ENCODE measurements at places on chromosomes 3 and 15.

GRCh38 chr15:63611177-63611576 is 14.0 kb downstream of the FBXL22 start:
- DNase-seq, result no peak

GRCh38 chr3:126326629-126327028 is 30.6 kb downstream of the KLF15 start:
- no peak for DNase-seq

DNA sequence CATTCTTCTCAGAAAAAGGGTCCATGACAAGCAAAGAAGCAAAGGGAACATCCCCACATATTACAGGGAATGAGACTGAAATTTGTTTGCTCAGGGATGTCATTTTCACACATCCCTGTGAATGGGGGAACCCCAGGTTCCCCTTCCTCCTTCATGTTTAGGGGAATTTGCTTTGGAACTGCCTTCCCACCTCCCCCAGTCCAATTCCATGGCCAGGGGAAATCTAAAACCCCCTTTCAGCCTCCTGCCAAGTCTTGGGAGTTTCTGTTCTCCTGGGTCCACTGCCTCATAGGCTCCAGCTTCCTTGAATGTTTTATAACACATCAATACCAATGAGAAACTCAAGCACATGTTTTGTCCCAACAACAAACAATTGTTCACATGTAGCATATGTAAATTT is 297.5 kb upstream of the CTNNB1 start:
- DNase-seq, result no peak

GRCh38 chr3:122025296-122025695 is 3.2 kb upstream of the ILDR1 start:
- no peak for DNase-seq

- DNase-seq, result peak; percentile 38
Measured at GRCh38 chr3:114499976-114500375, 206.1 kb downstream of the TIGIT start.

- DNase-seq, result no peak
Measured at GRCh38 chr3:53731934-53732624, 114.1 kb downstream of the CHDH start.

DNA sequence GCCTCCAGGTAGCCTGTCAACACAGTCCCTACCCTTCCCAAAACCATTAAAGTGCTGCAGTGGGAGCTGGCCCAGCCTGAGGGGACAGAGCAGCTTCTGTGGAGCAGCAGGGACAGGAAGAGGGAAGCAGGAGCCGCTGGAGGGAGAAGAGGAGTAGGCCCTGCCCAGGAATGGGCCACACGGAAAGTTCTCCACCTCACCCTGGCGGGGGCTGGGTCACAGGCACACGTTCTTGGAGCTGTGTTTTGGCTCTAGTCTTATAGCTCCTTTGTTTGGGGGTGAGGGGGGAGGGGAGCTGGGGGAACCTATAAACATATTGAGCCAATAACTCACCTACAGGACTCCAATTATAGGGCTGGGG is 508.6 kb downstream of the SHQ1 start:
- no peak for DNase-seq

All from fibroblast of mammary gland (primary cell).